ENCODE measurements at places on chromosomes 6 and 20.

DNA sequence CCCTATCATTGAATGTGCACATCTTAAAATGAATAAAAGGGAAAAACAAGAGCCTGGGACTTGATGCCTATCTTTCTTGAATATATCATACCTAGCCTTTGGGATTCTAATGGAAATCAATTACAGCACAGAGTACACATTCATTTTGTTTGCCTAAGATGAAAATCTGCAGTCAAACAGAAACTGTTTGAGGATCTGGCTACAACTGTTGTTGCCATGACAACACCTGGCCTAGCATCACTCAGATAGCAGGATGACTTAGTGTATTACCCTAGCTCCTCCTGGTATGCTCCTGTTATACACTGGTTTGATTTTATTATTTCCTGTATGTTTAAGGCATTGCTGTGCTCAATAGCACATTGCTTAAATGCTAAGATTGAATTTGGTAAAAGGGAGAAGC is 71.5 kb upstream of the LAMP5 start:
- DNase-seq, result no peak

DNA sequence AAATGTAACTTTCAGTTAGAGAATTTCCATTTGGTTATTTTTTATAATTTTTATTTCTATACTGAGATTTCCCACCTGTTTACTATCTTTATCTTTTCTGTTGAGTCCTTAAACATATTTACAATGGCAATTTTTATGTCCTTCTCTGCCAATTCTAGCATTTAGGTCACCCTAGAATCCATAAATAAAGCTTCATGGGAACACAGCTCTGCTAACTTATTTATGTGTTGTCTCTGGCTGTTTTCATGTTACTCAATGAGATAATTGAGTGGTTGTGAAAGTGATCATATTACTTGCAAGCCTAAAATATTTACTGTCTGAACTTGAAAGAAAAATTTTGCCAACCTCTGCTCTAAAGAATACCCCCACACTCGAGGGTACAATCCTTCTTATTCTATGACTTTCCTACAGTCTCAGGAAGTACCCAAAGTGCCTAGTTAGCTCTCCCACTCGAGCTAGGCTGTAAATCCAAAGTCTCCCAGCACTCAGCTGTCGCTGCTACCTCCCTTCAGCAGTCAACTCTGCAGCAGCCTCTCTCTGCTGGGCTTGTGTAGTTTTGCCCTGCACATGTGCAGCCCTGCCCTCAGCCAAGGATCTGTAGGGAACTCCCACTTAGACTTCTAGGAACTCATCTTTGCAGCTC is 53.5 kb upstream of the GCLC start:
- DNase-seq, result no peak

- DNase-seq, result no peak
Measured at GRCh38 chr6:157364705-157365104, 16.3 kb upstream of the ZDHHC14 start.

DNA sequence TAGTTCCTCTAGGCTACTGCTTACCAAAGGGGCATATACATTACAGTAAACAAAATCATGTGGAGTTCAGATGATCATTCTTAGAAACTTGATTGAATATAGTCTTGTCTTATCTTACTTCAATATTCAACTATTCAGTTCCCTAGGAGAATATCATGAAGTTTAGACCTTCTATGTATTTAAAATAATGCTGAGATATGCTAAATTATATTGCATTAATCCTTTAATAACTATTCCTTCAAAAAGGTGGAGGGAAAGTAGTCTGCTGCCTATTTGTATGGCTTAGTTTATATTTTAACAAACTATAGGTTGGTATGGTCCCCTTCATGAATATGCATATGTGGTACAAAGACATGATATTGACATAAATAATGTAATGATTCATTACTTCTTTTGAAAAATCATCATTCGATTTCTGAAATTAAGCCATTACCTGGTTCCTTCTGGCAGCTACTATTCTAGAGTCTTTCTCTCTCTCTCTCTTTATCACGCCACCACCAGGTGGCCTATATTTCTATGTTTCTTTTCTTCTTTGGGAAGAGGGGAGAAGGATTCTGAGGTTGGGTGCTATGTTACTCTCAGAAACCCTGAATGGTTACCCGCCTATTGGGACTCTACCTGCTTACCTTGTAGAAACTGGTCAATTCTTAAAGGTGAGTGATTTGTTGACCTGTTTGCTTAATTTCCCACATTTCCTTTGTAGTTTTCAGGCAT is 855.8 kb downstream of the HACE1 start:
- DNase-seq, result no peak

DNA sequence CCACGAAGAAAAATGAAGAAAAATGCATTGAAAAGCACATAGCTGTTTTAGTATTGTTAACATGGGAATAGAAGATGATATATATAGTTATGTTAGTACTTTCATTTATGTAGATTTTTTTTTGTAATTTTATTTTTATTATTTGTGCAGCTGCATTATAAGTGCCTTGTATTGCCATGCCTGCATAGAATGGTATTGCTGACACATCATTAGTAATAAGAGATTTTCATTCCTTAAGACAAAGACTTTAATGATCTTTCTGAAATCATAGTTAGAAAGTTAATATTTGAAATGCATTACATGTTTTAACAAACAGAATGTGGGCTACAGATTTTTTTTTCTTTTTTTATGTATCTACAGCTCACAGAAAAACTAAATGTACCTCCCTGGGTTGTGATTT is 506.5 kb downstream of the NKAIN2 start:
- no peak for DNase-seq

DNA sequence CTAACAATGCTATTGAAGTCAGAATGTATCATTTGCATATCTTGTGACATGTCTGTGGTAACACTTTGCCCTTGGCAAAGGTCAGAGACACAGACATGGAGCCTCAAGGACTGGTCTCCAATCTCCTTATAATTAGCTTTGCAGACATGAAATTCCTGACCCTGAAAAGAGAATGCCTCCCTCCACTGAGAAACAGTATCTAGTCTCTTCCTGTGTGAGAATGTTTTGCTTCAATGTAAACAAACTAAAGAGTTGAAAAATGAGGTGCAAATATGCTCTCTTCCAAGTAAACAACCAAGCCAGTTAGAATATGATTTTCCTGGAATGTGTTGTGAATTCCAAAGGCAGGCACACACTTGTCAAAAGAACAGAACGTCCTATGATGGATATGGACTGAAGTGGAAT is 407.1 kb upstream of the MARCKS start:
- peak; percentile 36 for DNase-seq
